ENCODE measurements at places on chromosomes 6 and 20.

DNA sequence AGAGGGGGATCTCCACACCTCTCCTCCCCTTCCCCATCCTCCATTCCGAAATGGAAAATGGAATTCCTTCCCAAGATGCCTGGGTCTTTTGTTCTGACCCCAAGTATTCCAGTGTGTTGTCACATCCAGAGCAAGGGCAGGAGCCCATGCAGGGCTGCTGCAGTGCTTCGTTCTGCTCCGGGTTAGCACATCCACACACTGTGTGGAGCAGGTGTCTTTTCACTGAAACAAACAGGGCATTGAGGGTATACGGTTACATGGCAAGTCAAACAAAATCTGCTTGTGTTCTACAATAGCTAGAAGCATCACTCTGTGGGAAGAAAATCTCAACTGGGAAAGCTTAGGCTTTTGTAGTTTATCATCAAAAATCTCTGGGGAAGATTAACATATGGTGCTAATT lies 56.9 kb downstream of the LYRM2 start:
- DNase-seq: no peak

DNA sequence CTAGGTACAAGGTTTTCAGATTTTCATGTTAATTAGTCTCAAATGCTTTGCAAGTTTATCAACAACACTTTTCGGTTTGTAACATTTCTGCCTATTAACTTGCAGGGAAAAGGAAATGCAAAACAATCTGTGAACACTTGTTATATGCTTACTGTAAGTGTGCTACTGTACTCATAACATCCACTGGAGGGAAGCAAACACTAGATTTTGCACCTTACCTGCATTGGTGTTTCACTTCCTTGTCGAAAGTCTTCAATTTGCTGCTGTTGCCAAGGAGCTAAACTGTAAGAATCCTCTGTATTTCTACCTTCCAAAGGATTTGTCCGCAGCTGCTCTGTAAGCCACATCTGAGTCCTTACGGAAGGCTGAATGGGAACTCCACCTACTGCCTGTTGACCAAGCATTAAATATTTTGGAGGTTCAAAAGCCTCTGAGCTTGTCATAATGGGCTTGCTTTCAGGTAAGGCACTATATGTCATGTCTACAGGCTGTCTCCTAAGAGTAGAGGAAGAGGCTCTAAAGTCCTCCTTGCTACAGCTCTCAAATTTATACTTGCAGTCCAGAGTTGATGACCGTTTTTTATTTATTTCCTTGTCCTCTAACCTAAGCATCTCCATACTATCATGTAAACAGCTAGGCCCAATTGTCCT lies 17.3 kb downstream of the PLN start:
- peak; percentile 32 for DNase-seq

- no peak for DNase-seq
These were observed 268.8 kb downstream of the TMEM242 start for GRCh38 chr6:157054531-157054979.

GRCh38 chr6:113967777-113968176 lies 3.2 kb downstream of the HDAC2 start:
- DNase-seq: no peak

- no peak for DNase-seq
These were observed 880 bp upstream of the CPXM1 start for GRCh38 chr20:2801286-2801728.

GRCh38 chr20:50169329-50169823 lies 15.9 kb upstream of the PEDS1 start:
- peak; percentile 81 for DNase-seq

- DNase-seq: no peak
These were observed 146.2 kb downstream of the TBX18 start for GRCh38 chr6:84618046-84618752.

GRCh38 chr20:32576560-32576959 lies 8.6 kb downstream of the NOL4L start:
- no peak for DNase-seq

- no peak for DNase-seq
These were observed 481.1 kb downstream of the TFAP2B start for GRCh38 chr6:51299621-51300380.

- no peak for DNase-seq
These were observed 740.7 kb downstream of the DHX35 start for GRCh38 chr20:39702701-39703349.

DNA sequence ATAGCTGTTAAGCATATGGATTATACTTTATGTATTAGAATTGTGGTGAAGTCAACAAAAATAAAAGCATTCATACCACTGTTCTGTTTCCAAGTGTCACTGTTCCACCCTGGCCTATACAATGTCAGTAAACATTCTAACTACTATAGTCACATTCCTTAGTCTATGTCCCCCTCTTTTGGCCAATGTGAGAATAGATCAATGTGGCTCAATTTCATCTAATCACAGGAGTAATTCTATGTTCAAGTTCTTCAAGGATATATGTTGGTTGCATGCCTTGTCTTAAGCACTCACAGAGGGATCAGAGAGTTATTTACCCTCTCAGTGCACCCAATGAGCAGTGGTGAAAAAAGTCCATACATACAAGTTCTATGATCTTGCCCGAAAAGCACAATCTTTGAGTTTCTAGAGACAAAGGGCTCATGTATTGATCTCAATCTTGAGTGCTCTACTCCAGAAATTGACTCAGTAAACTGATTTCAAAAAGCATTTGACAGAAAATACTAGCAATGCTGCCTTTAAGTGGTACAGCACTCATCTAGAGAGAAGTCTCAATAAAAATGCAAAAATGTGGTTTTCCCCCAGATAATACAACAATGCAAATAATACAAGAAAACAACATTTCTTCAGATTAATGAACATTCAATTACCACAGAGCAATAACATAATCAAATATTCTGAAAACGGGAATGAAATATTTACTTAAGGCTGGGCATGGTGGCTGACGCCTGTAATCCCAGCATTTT lies 16.5 kb downstream of the SMLR1 start:
- DNase-seq: peak; percentile 29

GRCh38 chr6:5866547-5867051 lies 140.1 kb downstream of the NRN1 start:
- DNase-seq: no peak

- no peak for DNase-seq
These were observed 783 bp downstream of the LRRC73 start for GRCh38 chr6:43509142-43509983.

- DNase-seq: no peak
These were observed 91.7 kb upstream of the PDE7B start for GRCh38 chr6:135759831-135760230.

DNA sequence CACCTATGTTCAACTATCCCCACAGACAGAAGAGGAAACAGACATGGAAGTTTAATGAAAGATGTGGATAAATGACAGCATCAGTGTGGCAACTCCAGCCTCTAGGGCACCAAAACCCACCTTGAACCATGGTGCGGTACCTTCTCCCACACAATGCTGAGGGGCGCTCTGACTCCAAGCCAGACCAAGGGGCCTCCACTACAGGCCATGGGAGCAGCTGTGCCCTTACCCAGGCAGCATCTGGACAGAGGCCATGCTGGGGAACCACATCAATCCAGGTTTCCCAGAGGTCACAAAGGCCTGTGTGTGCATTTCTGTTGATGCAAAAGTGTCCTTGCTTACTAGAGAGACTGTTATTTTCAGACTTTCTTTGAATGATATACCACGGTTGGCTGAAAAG lies 4.1 kb downstream of the PRR18 start:
- no peak for DNase-seq

GRCh38 chr20:4544765-4545164 lies 176.9 kb upstream of the PRND start:
- DNase-seq: no peak

- no peak for DNase-seq
These were observed 9.5 kb downstream of the SENP6 start for GRCh38 chr6:75611011-75611701.

- DNase-seq: no peak
These were observed 52.5 kb downstream of the HLA-A start for GRCh38 chr6:29994826-29995225.

DNA sequence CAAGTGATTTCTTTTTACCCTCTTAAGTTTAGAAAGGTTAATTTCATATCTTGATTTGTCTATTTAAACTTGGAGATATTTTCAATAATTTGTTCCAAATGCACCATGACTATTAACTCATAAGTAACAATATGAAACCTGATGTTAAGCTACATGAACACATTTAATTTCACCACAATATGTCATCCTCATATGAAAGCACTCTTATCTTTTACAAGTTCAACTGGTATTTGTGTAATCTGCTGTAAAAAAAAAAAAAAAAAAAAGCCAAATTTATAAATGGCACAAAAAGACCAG lies 110.4 kb downstream of the HFE start:
- DNase-seq: no peak

DNA sequence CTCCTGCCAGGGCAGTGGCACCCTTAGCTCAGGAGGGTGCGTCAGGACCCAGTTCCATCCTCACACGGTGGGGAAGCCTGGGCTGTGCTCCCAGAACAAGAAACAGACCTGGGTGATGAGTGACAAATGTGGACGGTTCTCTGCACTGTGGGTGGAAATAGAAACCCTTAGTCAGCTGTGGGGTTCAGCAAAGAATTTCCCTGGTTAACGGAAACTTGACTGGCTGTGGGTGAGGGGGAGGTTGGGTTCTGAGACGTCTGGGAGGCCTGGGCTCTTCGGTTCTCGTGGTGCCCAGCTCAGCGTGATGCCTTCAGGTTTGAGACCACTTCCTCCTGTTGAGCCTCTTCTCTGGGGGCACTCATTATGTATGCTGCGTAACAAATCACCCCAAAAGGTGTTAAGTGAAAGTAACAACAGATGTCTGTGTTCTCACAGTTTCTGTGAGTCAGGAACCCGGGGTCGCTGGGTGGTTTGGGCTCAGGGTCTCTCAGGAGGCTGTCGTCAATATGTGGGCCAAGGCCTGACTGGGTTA lies 53.1 kb upstream of the FAM83D start:
- no peak for DNase-seq

DNA sequence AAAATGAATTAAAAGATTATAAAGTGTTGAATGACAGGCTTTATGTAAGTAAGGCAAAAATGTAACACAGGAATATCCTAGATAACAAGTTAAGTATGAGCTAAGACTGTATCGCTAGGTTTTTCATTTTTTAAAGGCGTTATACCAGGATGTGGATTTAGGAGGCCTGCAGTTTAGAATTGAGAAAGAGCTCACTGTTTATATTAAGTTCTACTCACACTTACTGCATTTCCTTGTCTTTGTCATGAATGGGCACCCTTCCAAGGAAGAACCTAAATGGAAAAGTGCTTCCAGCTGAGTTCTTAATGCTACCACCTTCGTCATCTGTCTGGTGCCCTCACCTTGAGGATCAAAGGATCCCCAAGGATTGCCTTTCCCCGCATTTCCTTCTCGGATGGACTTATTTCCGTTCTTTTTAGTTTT lies 148.7 kb downstream of the SOX4 start:
- DNase-seq: no peak

GRCh38 chr6:80133020-80133419 lies 26.5 kb downstream of the BCKDHB start:
- peak; percentile 58 for DNase-seq

GRCh38 chr6:110319843-110320242 lies 38.3 kb downstream of the METTL24 start:
- DNase-seq: no peak

DNA sequence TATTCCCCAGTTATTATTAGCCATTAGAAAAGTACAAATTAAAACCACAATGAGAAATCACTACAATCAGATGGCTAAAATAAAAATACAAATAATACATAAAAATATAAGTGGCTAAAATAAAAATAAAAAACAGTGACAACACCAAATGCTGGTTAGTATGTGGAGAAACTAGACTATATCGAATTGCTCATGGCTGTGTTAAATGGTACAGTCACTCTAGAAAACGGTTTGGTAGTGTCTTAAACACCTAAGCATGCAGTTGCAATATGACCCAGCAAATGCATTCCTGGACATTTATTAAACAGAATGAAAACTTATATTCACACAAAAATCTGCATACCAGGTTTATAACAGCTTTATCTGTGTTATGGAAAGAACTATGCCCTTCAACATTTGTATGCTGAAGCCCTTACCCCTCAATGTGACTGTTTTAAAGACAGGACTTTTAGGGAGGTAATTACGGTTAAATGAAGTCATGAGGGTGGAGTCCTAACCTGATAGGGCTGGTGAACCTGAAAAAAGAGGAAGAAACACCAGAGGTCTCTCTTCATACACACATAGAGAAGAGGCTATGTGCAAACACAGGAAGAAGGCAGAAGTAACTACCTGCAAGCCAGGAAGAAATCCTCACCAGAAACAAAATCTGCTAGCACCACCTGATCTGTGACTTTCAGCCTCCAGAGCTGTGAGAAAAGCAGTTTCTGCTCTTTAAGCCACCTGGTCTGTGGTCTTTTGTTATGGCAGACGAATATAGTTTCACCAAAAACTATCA lies 84.9 kb downstream of the ASCC3 start:
- DNase-seq: no peak

GRCh38 chr6:55937261-55937947 lies 62.0 kb upstream of the BMP5 start:
- no peak for DNase-seq

DNA sequence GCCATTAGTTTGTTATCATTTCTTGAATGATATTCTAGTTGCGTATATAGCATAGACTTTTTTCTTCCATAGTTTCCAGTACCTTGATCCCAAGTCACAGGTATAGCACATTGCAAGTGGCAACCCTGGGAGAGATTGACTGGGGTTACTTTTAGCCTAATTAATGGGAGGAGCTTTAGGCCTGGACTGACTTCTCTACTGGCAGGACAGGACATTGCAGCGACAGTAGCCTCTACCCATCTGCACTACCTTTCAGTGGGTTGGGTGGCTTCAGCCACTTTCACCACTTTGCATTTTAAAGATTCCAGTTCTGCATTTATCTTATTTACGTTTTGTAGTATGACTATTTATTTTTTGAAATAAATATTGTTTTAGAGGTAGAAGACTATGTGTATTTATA lies 320.3 kb downstream of the RIMS1 start:
- no peak for DNase-seq

GRCh38 chr20:5080384-5080877 lies 39.3 kb downstream of the PCNA start:
- DNase-seq: no peak

DNA sequence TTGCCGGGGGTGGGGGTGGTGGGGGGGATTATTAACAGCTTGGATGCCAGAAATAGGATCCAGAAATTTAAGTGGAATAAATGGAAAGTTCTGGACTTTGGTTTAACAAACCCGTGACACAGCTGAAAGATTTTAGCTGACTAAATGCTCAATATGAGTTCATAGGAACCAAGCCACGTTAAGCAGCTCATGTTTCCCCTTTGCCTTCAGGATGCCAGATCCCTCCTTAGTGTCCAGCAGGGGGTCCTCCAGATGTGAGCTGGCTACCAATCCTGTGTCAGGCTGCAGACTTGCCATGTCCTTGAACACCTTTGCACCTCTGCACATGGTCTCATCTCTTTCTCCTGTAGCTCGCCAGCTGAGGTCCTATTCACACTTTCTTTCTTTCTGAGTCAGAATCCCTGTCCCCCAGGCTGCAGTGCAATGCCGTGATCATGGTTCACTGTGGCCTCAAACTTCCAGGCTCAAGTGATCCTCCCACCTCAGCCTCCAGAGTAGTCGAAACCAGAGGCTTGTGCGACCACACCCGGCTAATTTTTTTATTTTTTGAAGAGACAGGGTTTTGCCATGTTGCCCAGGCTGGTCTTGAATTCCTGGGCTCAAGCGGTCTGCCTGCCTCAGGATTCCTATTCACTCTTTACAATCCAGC lies 133.3 kb upstream of the ARMC2 start:
- DNase-seq: peak; percentile 39

Data from SK-N-DZ (cell line).